Stimulated activated CD4-positive, alpha-beta T cell treated with anti-CD3 and anti-CD28 coated beads, Interleukin-12 subunit alpha, Interleukin-12 subunit beta, amount 100 ng/mL, for 24 hours (primary cell): ENCODE measurements at places on chromosomes 5 and 9.
A peak's percentile ranks its signal among the peaks of the same experiment; 100 is the strongest.

- DNase-seq, result no peak
Observed at GRCh38 chr9:82149501-82149946, 161.0 kb downstream of the SPATA31D1 start.

GRCh38 chr9:4814913-4815312, 22.2 kb downstream of the RCL1 start:
- DNase-seq, result no peak

GRCh38 chr9:95127249-95128176, 190.0 kb downstream of the FANCC start:
- DNase-seq, result peak; percentile 69

DNA sequence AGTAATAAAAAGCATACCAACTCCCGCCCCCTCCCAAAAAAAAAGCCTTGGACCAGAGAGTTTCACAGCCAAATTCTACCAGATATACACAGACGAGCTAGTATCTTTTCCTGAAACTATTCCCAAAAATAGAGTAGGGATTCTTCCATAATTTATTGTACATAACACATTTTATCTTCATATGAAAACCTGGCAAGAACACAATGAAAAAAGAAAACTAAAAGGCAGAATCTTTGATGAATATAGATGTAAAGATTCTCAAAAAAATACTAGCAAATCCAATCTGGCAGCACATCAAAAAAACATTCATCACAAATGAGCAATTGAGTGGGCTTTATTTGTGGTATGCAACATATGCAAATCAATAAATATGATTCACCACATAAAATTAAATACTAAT, 798.8 kb downstream of the CDH18 start:
- no peak for DNase-seq

GRCh38 chr5:88808153-88808552, 74.8 kb downstream of the MEF2C start:
- DNase-seq, result no peak

GRCh38 chr5:113969901-113970300, 392.0 kb upstream of the KCNN2 start:
- DNase-seq, result no peak

- DNase-seq, result no peak
Observed at GRCh38 chr5:15487228-15487627, 12.8 kb upstream of the FBXL7 start.

DNA sequence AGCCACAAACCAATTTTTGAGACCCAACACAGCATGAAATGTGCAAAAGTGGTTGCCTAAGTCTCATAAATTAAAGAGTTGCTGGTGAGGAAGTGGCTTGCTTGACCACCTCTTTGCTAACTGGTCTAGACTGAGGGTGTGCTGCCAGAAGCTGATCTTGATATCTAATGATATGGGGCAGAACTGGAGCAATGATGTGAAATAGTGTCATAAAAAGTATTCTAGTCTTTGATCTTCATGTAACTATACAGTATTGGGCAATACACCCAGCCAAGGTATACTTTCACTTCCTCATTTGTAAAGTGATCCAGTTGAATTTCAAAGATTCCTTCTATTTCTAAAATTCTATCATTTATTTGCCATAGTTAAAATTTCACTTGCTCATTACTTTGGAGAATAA, 5.9 kb upstream of the YTHDC2 start:
- DNase-seq, result no peak

DNA sequence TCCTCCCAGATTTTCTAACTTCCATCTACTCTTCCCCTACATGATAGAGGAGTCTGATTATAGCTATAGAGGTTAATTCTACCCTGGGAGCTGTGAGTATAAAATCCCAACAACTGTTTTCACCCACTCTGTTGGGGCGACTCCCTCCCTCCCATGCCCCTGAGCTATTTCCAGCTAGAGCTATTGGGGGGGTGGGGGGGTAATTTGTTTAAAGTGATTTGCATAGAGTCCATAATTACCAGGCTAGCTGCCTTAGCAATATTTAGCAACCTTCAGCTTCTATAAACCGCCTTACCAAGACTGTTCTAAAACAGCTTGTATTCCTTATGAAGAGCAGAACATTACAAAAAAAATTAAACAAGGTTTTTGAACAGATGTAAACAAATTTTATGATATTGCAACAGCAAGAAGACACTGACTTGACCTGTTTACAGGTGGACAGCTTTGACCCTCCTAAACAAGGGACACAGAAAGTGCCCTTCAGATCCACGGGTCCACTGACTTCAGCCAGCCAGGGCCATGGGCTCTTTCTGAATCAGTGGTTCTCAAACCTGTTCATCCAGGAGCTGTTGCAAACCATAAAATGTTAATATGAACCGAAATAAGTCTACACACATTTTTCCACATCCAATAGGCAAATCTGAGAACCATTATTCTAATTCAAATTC, 98.2 kb downstream of the OTULIN start:
- no peak for DNase-seq

DNA sequence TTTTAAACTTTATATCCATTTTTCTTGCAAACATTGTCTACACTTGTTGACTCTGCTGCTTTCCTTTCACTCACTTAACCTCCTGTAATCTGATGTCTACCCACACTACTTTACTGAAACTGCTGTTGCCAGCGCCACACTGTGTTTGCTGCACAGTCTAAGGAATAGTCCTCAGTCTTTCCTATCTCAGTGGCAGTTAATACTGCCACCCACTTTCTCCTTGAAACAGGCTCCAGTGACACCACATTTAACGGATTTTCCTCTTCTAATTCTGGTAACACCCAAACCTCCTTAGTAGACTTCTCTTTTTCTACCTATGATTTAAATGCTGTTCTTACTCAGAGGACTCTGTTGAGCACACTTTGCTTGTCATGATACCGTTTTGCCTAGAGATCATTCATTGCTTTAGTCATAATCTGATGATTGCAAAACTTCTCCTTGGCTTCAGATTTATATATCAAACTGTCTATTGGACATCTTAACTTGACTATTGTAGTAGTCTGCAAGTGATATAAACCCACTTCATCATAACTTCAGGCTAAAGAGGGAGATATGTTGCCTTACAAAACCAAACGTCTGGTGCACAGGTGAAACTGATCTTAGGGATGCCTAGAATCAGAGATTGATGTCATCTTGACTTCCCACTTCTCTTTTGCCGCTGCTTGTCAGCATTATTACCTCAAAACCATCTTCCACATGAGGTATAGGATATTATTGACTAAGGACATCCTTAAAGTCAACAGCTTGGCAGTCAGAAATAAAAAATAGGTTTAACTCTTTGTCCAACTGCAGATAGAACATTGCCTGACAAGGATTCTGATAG, 94.1 kb downstream of the CDC42SE2 start:
- no peak for DNase-seq

- no peak for DNase-seq
Observed at GRCh38 chr5:153699035-153699434, 208.6 kb downstream of the GRIA1 start.

GRCh38 chr9:87613265-87614111, 112.4 kb upstream of the CTSL start:
- no peak for DNase-seq

DNA sequence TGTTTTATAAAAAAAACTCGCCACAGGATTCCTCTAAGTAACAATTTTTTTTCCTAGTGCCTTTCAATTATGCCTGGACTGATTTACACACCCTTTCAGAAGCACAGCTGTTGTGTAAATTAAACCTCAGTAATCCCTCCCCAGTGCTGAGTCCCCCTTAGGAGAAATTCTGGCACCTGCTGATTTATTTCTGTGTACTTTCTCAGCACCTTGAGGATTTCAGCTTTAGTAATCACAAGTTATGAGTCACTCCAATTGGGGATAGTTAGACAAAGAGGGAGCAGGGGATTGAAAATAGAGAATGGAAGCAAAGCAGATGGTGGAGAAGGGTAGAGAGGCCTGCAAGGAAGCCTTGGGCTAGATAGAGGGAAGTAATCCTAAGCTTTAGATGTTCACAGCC, 171.7 kb downstream of the TTLL11 start:
- no peak for DNase-seq

DNA sequence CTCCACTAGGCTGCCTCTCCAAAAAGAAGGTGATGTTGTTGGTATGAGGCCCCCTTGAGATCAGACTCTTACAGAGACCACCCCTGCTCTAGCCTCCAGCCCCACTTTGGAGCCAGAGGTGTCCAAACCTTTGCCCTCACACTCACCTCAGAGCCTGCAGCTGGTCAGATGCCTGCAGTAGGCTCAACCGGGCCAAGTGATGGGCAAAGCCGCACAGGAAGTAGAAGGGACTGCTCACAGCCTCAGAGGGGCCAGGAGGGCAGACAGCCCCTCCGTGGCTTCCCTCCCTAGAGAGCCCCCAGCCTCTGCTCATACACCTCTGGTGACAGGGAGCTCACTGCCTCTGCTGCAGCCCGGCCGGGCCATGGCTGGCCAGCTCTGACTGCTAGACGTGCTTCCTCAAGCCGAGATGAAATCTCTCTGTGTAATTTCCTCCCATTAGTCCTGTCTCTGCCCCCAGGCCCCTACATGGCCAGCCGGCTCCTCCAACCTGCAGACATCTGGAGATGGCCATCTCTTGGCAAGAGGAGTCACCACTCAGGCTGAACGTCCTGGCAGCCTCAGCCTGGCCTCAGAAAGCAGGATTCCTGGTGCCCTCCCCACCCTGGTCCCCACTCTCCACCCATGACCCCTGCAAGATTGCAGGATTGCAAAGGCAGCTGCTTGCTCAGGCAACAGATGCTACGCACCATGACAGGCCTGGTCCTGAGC, 7.3 kb upstream of the TCF7 start:
- DNase-seq, result no peak

GRCh38 chr5:31846934-31847333, 208.0 kb downstream of the PDZD2 start:
- no peak for DNase-seq

- no peak for DNase-seq
Observed at GRCh38 chr9:123389070-123389469, 33.1 kb downstream of the CRB2 start.

DNA sequence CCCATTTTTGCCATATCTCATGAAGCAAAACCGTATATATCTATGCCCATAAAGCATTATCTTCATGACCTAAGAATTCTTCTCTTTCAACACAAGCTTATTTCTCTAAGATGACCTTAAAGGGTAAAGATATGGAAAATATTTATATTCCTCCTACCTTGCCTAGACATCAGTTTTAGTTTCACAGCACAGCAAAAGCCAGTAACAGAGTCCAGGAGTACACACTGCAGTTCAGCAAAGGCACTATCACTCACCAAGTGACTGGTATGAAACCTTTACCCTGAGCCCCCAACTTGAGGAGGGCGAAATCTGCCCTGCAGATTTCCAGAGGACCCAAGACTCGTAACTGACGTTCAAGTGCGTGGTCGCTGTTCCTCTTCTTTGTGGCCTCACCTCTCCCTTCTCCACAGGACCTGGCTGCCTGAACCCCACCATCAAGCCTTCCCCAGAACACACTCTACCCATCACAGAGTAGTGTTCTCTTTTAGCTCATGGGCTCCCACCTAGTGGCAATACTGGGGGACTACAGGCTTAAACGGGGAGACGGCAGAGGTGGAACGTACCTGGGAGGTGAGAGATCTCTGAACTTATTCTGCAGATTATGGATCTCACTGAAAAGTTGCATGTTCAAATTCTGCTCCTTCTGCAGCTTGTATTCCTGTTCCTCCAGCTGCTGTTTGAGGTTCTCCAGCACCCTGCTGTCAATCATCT, 141.0 kb downstream of the CDK5RAP2 start:
- no peak for DNase-seq

- DNase-seq, result no peak
Observed at GRCh38 chr5:88829775-88830174, 53.2 kb downstream of the MEF2C start.

DNA sequence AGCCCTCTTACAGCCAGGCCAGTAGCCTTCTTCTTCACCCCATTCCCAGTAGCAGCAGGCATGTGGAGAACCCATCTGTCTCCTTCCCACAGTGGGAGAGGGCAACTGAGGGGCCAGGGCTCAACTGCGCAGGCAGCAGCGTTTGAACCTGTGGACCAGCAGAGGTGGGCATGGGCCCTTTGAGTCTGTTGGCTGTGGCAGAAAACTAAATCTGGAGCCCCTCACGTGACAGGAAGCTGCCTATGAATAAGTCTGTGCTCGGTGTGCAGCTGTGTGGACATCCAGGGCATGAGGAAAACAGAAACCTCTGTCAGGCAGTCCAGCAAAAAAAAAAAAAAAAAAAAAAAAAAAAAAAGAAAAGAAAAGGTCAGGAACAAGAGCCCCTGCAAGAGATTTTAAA, 189.2 kb upstream of the NR3C1 start:
- DNase-seq, result no peak

DNA sequence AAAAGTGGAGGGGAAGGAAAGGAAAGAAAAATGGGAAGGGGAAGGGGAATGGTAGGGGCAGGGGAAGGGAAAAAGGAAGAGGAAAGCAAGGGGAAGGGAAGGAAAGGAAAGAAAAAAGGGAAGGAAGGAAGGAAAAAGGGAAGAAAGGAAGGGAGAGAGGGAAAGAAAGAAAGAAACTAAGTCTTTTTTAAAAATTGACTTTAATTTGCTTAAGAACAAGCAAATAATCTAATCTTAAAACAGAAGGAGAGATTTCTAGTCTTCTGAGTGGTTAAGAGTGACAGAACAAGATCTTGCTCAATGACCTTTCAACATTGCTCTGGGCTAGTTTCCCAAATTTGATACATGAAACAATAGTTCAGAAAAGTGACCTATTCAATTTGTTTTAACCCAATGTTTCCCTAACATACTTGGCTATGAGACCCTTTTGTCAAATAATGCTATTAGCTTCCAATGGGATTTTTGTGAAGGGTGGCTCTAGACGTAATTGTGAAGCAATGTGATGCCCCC, 33.4 kb upstream of the GLIS3 start:
- DNase-seq, result no peak

- no peak for DNase-seq
Observed at GRCh38 chr9:127589955-127590370, 22.1 kb upstream of the STXBP1 start.

- DNase-seq, result no peak
Observed at GRCh38 chr9:114412048-114412683, 24.4 kb upstream of the AKNA start.

DNA sequence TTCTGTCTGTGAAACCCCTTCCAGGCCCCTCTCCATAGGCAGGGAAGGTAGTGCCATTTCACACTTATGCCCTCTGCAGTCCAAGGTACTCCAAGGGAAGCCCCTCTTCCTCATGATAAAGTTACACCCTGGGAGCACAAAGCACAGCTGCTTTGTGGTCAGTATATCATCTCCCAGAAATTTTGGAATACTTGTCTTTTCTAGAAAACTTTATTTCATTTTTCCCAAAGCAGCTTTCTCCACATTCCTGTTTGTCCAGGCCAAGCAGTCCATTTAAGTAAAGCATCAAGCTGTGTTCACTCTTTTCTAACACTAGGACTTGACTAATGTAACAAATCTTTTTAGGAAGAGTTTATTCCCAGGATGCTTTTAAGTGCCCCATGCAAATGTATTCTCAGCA, 371.8 kb upstream of the RGMB start:
- no peak for DNase-seq

GRCh38 chr5:119339965-119340364, 15.9 kb upstream of the TNFAIP8 start:
- no peak for DNase-seq

DNA sequence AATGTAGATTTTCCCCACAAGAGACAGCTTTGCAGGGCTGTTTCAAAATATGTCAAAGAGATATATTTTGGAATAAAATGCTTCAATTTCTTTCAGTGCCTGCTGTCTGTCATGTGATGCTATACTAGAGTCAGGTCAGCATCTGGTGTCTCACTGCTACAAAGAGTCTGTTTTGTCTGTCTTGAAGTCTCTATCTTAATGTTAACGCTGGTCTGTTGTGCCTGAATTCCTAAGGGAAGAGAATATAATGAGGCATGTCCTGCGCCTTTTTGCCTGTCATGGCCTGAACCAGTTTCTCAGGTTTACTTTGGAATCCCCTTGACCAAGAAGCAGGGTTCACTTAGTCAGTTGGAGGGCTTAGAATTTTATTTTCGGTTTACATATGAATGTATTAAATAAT, 176.4 kb downstream of the PDZD2 start:
- no peak for DNase-seq
